HFF-Myc (cell line): ENCODE measurements at places on chromosomes 2 and 18.

- peak; percentile 15 for DNase-seq
Measured at GRCh38 chr2:56130463-56131070, 53.2 kb upstream of the CCDC85A start.

DNA sequence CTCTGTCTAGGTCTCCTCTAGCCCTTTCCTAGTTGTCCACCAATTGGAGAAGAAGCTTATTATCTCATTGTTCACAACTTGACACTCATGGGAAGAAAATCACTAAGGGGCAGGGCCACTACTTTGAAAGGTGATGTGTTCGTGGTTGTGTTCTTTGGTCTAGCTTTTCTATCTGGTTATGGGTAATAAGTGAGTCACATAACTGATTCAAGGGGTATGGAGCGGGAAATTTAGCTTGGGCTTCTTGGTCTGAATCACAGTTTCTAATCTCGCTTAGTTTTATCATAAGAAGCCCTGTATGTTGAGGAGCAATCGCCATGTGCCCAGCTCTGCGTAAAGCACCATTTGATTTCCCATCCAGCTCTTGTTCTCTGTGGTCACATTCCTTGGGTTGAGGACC lies 18.7 kb upstream of the DYTN start:
- DNase-seq: no peak

- peak; percentile 37 for DNase-seq
Measured at GRCh38 chr2:26401739-26402541, at the start of gene DRC1. Gene DRC1 (plus strand): TSS chr2:26401920. CDS start chr2:26401990, 70 bp downstream.

DNA sequence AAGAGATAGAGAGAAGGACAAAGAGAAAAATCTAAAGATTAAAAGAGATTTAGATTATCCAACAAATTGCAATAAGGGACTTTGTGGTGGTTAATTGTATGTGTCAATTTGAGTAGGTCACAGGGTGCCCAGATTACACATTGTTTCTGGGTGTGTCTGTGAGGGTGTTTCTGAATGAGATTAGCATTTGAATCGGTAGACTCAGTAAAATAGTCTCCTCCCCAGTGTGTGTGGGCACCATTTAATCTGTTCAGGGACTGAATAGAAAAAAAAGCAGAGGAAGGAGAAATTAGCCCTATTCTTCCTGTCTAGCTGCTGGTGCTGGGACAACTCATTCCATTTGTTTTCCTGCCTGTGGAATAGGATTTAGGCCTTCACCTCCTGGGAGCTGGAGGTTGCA lies 339.8 kb upstream of the EPHA4 start:
- DNase-seq: no peak

DNA sequence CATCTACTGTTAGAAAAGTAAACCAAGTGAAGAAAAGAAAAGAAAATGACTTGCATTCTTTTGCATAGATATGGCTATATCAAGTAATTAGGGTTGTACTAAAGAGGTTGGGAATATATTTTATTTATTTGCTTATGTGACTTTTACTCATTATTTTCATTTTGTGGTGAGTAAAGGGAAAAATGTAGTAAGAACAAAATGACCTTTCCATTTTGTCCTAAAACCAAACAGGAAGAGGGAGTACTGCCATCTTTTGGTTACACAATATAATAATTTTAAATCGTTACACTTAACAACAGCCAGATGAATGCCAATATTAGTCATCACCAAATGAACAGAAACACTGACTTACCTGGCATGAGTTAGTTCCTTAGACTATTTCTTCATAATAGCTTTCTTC lies 47.3 kb upstream of the NDUFV2 start:
- peak; percentile 62 for DNase-seq

GRCh38 chr2:219475697-219476651 lies 22.7 kb upstream of the GMPPA start:
- no peak for DNase-seq

GRCh38 chr2:14712111-14712510 lies 79.6 kb downstream of the LRATD1 start:
- no peak for DNase-seq

GRCh38 chr18:61019338-61020301 lies 313.6 kb upstream of the CDH20 start:
- no peak for DNase-seq

DNA sequence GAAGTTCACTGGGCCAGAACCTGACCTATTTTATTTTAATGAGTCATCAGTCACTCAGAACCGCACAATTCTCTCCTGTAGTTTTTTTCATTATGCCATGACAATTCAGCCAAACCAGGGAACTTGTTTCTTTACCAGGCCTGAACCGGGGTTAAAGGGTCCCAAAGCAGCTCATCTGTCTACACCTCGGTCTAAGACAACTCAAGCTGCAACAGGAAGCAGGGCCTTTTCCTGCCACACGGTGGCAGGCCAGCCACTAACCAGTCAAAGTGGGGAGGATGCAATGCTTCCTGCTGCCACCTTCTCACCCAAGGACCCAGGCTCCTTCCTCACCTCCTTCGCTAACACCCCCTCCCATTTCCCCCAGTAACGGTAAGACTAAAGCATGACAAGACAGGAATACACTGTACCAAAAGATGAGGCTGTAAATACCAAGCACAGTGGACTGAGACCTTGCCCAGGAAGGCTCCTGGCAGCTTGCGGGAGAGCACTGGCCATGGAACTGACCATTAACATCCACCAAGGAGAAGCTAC lies 56.7 kb upstream of the ACKR3 start:
- peak; percentile 5 for DNase-seq

- no peak for DNase-seq
Measured at GRCh38 chr2:222034058-222034457, 264.7 kb downstream of the PAX3 start.

DNA sequence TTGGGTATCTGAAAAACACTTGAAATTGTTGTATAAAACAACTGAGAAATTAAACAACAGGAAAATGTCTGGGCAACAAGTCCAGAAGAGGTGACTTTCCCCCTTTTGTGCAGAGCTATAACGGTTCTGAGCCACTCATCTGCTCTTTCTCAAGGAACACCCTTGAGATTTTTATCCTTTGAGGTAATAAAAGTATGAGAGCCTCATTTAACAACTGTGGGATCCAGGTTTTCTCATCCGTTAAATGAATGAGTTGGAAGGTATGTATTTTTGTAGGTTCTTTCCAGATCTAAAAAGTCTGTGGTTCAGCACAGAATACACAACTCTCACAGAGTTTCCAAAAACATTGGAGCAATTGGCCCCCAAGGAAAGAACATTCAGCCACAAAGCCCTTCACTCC lies 93.0 kb downstream of the ANKRD44 start:
- DNase-seq: no peak

DNA sequence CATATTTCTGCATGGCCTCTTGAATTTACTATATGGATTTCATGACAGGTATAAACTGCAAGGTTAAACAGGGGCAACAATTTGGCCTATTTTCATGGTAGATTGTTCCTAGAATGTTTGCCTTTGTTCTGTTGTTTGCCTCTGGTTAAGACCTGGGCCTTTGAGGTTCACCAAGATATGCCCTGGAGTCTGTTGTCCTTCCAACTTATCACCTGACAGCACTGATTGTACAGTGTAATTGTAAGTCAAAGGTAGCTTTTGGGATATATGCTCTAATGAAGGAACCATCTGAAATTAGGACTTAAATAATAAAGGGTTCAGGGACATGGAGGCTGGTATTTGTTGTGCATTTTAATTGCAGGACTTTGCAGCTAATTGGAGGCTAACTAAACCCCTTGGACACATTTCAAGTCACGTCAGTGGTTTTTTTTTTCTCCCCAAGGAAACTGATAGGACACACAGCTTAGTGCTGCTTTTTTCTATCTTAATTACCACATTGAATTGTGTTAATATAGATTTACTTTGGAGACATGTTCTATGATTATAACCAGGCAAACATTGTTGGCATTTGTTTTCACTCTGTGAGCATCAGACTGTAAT lies 771.2 kb upstream of the LINC00305 start:
- DNase-seq: no peak

- no peak for DNase-seq
Measured at GRCh38 chr2:6535572-6535971, 330.1 kb downstream of the CMPK2 start.

GRCh38 chr2:44075541-44075940 lies 79.8 kb upstream of the LRPPRC start:
- no peak for DNase-seq

DNA sequence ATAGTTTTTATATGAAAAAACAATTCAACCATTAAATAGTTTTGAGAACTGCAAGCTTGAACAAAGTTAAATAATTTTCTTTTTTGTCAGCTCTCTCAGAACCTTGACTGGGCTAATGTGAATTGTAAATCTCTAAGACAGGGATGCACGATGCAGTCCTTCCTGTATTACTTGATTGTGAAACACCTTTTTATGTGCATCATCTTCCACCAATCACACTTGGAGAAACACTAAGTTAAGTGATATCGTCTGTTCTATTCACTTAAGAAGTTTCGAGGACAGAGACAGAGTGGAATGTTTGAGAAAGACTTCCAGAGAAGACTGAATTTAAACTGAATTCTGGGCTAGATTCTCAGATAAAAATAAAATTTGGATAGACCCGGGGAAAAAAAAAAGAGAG lies 238.2 kb downstream of the MREG start:
- DNase-seq: no peak

GRCh38 chr2:183093857-183094657 lies 15.5 kb downstream of the DUSP19 start:
- no peak for DNase-seq

DNA sequence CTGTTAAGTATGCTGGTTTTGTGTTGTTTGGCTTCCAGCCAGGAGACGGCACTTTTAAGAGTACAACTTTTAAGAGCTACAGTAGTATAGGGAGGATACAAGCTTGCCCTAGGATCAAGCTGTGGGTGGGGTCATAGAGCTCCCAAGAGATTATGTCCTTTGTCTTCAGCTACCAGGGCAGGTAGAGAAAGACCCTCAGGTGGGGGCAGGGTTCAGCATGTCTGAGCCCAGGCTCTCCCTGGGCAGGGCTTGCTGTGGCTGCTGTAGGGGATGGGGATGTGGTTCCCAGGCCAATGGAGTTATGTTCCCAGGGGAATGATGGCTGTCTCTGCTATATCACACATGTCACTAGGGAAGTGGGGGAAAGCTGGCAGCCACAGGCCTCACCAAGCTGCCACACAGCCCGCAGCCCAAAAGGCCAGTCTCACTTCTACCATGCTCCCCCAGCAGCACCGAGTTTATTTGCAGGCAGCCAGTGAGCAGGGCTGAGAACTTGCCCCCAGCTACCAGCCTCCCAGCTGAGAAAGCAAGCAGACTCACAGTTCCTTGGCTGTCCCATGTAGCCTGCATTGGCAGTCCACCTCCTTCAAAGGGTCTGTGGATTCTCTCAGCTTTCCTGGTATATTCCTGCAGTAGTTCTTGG lies 105.7 kb upstream of the ERBB4 start:
- DNase-seq: no peak

DNA sequence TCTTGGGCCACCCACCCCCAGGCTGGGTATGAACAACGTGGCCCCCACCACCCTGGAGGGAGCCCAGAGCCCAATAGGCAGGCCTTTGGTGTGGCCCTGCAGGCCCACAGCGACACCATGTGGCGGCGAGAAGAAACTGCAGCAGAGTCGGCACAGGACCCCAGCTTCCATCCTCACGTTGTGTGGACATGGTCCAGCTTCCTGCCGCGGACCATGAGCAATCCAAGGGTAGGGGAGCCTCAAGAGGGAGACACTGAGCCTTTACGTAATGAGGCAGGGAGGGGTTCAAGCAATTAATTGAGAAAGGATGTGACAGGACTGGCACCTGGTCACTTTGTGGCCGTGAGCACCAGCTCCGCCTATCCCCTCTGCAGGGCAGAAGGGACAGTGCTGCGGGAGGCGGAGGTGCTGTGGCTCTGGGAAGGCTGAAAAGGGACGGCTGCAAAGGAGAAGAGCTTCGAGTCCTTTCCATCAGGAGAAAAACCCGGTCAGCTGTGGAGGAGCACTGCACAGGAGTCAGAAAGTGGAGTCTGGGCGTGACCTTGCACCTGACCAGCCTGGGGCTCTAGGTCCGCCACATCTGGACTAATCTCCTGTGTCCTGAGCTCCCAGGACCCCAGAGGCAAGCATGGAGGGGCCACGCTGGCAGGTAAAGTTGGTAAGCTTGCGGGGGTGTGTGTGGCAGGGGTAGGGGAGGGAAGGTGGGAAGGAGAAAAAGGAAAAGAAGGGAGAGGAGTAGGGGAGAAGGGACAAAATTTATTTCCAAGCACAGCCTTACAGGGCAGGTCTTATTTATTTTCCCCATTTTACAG lies 44.9 kb downstream of the TMEM37 start:
- peak; percentile 31 for DNase-seq

- no peak for DNase-seq
Measured at GRCh38 chr18:24271381-24272228, 126.0 kb downstream of the OSBPL1A start.

DNA sequence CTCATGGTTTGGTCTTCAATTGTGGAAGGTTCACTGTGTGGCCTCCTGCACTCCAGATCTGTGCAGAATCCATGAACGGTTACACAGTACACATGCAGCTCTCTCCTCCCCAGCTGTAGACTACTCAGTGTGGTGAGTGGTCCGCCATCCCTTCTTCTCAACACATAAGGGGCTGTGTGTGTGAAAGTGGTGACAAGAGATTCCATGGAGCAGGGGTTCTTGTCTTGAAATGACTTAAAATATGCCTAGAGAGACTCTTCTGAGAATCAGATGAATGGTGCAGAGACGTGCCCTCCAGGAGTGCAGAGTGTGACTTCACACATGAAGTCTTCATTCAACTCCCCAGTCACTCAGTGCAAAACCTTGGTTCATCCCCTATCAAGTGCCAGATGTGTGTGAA lies 151.0 kb upstream of the COPS8 start:
- no peak for DNase-seq

DNA sequence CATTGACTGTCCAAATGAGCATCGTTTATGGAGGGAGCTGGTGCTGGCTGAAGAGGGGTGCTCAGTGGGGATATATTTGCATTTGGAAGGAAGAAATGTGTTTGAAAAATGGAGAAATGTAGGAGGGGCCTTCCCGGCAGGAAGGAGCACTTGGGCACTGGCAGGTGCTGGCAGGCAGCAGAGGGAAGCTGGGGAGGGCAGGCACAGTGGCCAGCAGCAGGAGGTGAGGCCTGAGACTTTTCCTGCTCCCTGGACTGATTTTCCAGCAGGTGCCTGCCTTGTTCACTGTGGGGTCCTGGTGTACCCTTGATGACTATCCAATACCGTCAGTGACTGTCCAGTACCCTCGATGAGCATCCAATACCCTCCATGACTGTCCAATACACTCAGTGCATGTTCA lies 20.8 kb upstream of the HPCAL1 start:
- no peak for DNase-seq

GRCh38 chr18:13641551-13642439 lies 84.6 kb downstream of the FAM210A start:
- no peak for DNase-seq

GRCh38 chr2:237833546-237833945 lies 25.9 kb upstream of the RAMP1 start:
- DNase-seq: no peak

DNA sequence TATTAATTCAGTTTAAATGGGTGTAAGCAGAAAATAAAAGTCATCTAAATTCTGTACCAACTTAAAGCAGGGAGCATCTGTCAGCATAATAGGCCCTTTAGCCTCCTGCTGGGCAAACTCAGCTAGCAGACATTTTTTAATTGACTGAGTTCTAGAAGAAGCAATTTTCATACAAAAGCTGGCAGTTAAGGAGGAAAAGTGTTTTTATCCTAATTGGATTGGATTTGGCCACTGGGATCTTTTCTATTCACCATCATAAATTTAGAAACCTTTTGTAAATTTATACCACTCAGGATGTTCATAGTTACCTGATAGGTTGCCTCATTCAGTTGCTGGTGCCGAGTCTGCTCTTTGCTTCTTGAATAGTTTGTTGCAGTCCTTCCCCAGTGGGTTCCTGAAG lies 262.7 kb upstream of the FSIP2 start:
- no peak for DNase-seq

- no peak for DNase-seq
Measured at GRCh38 chr2:199055336-199055735, 402.4 kb downstream of the SATB2 start.
